Kasumi-1 (cell line): ENCODE measurements at places on chromosomes 5 and 9.
A peak's percentile ranks its signal among the peaks of the same experiment; 100 is the strongest.

DNA sequence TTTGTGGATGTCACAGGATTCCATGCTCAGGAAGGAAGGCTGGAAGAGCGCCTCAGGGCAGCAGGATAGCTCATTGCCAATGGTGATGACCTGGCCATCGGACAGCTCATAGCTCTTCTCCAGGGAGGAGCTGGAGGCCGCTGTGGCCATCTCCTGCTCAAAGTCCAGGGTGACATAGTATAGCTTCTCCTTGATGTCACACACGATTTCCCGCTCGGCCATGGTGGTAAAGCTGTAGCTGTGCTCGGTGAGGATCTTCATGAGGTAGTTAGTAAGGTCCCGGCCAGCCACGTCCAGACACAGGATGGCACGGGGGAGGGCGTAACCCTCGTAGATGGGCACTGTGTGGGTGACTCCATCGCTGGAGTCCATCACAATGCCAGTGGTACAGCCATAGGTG lies 24.3 kb upstream of the RAPGEF6 start:
- DNase-seq: no peak

- no peak for DNase-seq
These were observed 1.0 kb downstream of the FAM53C start for GRCh38 chr5:138339091-138339456.

- DNase-seq: no peak
These were observed 135.5 kb upstream of the KLF9 start for GRCh38 chr9:70549926-70550325.

DNA sequence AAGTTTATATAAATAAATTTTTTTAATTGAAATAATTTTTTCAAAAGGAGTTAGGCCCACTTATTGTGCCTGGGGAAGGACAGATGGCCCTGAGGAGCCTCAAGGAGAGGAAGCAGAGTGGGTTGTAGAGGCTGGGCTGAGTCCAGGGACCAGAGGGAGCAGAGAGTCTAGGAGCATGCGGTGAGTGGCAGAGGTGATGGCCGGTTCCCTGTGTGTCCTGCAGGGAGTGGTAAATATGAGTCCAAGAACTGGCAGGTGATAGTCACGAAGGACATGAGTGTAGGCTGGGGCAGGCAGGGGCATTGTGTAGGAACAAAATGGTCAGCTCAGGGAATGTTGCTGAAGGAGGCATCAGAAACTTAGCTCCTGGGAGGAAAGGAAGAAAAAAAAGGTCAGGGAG lies 8.3 kb upstream of the BTNL9 start:
- no peak for DNase-seq

DNA sequence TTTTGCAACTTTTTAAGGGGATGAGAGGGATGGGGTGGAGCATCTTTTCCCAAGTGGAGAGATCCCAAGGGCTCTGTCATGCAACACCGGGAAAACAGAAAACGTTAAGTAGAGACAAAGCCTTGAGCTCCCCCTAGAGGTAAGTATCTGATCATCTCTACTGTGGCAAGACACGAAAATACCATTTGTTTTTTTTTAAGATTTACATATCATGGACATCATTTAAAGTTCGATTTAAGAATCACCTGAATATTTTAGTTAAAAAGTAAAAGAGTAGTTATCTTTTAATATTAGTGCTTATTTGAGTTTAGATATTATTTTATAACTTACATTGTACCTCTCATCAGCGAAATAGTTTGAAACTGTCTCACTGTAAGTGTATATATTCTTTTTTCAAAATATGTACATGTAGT lies 200.4 kb downstream of the LRRC70 start:
- peak; percentile 55 for DNase-seq

GRCh38 chr9:90546200-90546599 lies 96.4 kb downstream of the DIRAS2 start:
- DNase-seq: no peak

DNA sequence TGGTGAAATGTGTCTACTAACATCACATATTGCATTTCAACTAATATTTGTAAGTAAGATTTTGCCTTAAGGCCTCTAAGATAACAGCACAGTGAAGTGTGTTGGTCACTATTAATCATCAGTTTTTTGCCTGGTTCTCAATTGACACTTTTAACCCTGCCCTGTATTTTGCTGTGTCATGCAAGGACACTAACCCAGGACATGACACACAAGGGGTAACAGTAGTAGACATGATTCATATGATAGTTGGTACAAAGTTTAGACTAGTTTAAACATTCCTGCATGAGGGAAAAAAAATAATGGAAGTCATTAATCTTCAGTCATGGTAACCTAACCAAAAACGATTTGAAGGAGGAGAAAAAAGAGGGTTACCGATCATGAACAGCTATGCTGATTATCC lies 207.0 kb downstream of the DEPDC1B start:
- DNase-seq: no peak

DNA sequence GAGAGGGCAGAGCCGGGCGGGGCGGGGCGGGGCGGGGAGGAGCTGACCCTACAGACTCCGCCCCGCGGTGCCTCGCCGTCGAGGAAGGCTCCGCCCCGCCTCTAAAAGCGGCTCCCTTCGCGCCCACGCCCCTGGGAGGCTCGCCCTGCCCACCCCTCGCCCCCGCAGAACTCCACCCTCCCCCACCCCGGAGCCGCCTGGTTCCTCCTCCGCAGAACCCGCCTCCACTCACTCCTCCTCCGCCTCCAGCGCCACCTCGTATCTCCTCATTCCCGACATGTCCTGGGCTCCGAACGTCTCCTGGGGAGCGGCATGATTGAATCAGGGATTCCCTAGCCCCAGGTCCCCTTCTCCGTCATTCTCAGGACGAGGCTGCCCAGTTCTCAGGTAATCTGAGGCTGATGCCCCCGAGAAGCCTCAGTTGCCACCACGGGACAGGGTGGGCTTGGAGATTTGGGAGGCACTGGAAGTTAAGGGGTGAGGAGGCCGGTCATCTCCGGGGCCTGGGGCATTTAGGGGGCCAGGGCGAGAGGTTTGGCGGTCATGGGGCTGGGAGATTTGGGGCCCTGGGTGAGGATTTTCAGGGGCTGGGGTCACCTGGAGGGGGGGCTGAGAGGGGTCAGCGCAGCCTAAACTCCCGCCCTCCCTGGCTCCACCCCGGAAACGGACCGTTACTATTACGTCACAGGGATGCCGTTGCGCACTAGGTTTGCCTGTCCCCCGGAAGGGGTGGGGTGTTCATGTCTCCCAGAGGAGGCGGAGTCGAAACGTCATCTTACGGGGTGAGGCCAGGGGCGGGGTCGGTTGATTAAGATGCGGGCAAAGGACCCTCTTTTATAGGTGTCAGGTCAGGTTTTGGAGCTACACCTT lies 3.2 kb upstream of the CCL27 start:
- peak; percentile 82 for DNase-seq

DNA sequence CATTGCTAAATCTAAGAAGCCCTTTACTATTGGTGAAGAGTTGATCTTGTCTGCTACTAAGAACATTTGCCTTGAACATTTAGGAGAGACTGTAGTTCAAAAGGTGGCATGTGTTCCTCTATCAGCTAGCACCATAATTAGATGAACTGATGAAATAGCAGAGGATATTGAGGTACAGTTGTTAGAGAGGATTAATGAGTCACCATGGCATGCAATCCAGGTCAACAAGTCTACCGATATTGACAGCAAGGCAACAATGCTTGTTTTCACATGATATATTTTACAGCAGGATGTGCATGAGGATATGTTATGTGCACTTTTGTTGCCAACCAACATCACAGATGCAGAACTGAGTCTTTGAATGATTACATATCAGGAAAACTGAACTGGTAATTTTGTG lies 134.3 kb upstream of the CDH9 start:
- DNase-seq: no peak
